Pulmonary artery endothelial cell (primary cell): ENCODE measurements at places on chromosomes 12 and 14. TPM values are rescaled to one million over a fixed set of nuclear protein-coding genes. Genes with fewer than 3 reads are reported as not detected.

Gene TMEM179
- 0.13 TPM in 1 of 2 replicates, not detected in the other for total RNA-seq

Gene DPF3
- 7.6 and 13.4 TPM in 2 replicates for total RNA-seq

Gene IL31
- total RNA-seq, result not detected in 2 replicates

Gene KRT1
- not detected in 2 replicates for total RNA-seq

Gene PTHLH
- 3.0 and 3.4 TPM in 2 replicates for total RNA-seq

Gene IRF9
- total RNA-seq, result 42.1 and 48.9 TPM in 2 replicates

Gene TBK1
- 31.6 and 39.9 TPM in 2 replicates for total RNA-seq

Gene MSRB3
- total RNA-seq, result 42.1 and 42.4 TPM in 2 replicates

Gene CPM
- total RNA-seq, result 0.40 TPM in 1 of 2 replicates, not detected in the other
